ENCODE measurements at places on chromosomes 1 and 21.

- DNase-seq = no peak
Measured at GRCh38 chr1:247740721-247741120, 2.3 kb downstream of the OR14K1 start.

GRCh38 chr1:150683914-150684313 is 13.0 kb downstream of the GOLPH3L start:
- DNase-seq = no peak

DNA sequence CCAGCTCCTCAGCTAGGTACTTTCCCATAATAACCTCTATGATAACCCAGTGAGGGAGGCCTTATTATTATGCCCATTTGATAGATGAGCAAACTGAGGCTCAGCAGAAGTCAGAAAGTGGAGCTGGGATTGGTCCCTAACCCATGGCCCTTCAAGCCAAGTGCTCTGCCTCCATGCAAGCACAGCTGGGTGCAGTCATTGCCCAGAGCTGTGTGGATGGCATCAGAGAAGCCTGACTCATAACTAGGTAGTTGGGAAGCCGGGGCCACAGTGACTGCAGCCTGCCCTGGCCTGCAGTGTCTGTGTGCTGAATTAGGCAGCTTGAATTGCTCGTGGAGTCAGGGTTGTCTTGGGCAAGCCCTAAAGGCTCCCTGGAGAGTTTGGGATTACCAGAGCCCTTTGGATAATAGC is 89.9 kb upstream of the SLC2A1 start:
- DNase-seq = no peak

DNA sequence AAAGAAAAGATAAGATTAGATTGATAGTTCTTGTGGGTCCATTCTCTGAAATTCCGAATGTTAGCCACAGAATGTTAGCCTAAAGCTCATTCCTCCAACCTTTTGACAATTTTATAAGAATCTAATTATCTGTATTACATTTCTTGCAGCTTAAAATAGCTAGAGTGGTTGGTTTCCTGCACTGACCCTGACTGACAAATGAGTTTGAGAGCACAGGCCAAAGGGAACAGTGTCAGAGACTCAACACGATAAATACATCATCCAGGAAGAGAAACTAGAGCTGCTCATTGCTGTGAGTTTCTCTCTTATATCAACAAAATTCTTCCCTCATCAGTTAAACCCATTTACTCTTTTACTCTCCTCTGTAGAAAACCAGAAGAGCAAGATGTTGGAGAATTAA is 82.1 kb upstream of the PPM1J start:
- DNase-seq = no peak

DNA sequence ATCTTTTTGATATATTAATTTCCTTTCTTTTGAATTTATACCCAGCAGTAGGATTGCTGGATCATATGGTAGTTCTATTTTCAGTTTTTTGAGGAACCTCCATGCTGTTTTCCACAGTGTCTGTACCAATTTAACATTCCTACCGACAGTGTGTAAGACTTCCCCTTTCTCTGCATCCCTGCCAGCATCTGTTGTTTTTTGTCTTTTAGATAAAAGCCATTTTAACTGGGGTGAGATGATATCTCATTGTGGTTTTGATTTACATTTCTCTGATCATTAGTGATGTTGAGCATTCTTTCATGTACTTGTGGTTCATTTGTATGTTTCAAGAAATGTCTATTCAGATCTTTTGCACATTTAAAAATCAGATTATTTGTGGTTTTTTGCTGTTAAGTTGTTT is 62.4 kb upstream of the STUM start:
- peak; percentile 29 for DNase-seq

GRCh38 chr1:114026797-114027196 is 47.5 kb downstream of the OLFML3 start:
- DNase-seq = no peak

- no peak for DNase-seq
Measured at GRCh38 chr1:246805135-246805716, 81.0 kb downstream of the SCCPDH start.

DNA sequence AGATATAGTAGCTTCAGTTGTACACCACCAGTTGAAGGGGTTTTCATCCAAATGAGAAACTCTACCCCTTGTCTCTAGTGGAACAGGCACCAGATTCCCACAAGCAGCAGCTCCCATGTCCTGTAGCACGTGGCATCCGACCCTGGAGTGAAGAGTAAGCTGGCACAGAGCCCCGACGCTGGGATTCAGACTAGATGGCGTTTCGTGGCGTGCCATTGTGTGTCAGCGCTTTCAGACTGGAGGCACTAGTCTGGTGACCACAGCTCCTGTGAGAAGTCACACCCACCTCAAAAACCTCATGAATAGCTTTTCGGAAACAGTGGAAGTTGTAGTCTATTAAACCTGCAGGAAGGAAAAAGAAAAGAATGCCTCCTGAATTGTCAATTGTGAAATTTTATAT is 20.2 kb downstream of the RRAGC start:
- no peak for DNase-seq

- DNase-seq = no peak
Measured at GRCh38 chr1:229993060-229993459, 74.0 kb upstream of the GALNT2 start.

DNA sequence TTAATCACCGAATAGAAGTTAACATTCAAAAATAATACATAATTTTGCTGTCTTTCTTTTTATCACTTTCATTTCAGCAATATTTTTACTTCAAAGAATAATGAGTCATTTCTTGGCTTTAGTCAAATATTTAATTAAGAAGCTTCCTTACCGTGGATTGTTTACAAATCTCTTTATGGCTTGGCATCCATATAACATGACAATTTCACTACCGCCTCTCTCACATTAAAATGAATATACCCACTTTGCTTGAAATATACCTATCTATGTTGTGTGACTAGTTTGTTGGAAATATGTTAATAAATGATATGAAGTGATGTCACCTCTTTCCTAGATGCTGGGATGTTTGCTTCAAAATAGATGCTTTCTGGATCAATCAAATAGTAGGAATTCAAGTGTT is 1203.9 kb downstream of the AMY1C start:
- DNase-seq = no peak

DNA sequence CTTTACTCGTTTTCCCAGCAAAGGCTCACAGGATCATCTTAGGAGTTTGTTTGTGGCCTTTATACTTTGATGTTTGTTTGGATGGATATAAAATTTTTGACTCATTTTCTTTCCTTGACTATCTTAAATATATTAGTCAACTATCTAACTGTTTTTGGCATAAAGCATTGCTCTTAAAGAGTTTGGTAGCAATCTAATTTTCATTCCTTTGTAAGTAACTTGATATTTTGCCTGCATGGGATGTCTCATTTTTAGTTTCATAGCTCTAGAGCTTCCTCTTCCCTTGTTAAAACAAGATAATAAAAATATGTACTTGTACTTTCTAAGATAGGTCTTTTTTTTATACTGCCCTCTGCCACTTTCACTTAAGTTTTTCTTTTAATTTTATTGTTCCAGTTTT is 161.9 kb downstream of the MAGI3 start:
- no peak for DNase-seq

- no peak for DNase-seq
Measured at GRCh38 chr1:87348341-87349019, 19.8 kb downstream of the LMO4 start.

DNA sequence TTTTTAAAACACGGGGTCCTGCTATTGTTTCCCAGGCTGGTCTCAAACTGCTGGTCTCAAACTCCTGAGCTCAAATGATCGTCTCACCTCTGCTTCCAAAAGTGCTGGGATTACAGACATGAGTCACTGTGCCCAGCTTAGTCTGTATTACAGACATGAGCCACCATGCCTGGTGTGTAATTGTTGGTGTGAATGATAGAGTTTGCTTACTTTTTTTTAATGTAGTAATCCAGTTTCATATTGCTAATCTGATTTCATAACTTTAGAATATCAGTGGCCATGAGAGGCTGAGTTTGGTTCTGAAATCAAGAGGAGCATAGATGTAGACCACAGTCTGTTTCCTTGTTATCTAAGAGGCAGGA is 3.4 kb downstream of the EPB41 start:
- DNase-seq = no peak

DNA sequence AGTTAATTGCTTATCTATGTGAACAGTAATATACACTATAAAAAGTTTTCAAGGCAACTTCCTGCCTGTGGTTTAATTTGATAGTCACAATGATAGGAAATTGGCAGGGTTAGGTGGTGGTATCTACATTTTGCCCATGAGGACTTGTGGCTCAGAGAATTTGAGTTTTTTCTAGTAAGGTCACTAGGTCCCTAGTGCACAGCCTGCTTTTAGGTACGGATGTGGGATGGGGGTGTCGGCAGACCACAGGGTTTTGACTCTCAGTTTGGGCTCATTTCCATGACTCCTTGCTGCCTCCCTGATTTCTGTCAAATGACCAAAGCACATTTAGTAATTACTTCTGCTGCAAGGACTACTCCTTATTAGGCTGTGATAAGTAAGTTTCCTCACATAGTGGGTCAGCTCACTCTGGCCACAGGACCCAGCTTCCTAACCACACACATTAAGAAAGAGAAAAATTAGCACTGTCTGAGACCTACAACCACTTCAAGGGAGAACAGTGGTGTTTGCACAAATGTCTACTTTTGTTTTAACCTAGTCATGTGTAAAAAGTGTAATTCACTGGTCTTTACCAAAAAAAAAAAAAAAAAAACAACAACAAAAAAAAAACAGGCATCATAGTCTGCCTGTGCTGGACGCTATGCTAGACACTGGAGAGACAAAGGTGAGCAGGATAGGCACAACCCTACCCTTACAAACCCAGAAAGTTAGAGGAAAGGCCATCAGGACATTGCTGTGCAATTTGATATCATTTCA is 43.7 kb downstream of the MRPL39 start:
- peak; percentile 57 for DNase-seq

DNA sequence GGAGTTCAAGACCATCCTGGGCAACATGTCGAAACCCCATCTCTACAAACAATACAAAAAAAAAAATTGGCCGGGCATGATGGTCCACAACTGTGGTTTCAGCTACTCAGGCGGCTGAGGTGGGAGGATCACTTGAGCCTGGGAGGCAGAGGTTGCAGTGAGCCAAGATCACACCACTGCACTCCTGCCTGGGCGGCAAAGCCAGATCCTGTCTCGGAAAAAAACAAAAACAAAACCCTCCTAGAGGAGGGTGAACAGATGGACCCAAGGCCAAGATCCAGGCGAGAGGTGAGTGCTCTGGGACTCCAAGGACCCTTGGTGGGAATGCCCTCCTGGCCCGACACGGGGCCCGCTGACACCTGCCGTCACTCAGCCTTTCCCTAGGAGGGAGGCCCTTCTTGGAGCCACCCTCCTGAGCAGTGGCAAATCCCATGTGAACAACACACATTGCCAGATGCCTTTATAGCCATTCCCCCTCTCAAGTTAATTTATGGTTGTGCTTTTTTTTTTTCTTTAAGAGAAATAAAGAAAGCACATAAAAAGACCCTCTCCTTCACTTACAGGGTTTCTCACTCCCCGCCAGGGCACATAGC is 380 bp downstream of the TFF2 start:
- no peak for DNase-seq

DNA sequence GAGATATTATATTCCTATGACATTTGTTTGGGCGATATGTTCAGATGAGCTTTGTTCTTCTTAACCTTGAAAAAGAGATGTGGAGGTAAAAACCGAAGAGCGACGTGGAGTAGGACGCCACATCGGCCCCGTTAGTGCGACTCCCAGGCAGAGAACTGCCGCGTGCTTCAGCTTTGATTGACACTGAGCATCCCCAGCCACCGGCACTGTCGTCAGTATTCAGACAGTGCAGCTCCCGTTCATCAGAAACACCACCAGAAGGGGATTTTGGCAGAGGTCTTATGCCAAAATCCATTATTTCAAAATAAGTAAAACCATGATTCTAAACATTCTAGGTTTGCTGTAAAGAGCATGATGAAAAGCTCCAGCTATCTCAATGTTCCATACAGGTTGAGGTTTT is 66.5 kb downstream of the AGPAT3 start:
- no peak for DNase-seq

- no peak for DNase-seq
Measured at GRCh38 chr1:101017448-101017847, 8.1 kb downstream of the DPH5 start.

All from naive thymus-derived CD4-positive, alpha-beta T cell (primary cell).